NCI-H82 (cell line): ENCODE measurements at places on chromosomes 2 and 18.

GRCh38 chr2:105722726-105723297, 21.9 kb upstream of the NCK2 start:
- DNase-seq: no peak

DNA sequence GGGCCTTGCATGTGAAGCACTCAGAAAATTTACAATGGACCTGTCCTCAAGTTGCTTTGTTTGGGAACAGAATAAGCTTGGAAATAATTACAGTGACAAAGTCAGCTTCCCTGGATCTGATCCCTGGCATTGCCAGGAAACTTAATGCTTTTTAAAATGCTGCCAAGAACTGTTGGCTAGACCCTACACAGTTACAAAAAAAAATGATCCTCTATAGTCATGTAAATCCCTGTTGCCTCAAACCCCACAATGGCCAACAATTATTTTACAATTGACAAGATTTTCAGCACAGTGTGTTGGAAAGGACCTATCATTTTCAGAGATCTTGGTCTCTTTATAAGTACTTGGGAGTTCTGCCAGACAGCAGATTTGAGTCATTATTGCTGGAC, 470.4 kb upstream of the ACVR2A start:
- no peak for DNase-seq

DNA sequence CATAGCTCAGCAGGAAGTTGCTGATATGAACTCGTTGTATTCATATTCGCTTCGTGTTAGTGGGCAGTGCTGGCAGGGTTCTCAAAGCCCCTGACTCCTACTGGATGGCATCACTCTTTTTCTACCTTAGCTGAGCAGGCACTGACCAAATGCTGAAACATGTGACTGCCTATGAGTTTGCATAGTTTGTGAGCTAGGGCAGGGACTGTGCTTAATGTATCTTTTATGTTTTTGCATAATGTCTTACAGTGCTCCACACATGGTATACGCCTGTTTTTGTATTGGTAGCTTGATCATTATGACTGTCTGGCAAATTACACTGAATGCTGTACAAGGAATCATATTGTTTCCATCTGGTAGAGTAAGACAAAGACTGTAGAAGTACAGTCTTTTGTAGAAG, 305.3 kb downstream of the PARD3B start:
- DNase-seq: no peak

DNA sequence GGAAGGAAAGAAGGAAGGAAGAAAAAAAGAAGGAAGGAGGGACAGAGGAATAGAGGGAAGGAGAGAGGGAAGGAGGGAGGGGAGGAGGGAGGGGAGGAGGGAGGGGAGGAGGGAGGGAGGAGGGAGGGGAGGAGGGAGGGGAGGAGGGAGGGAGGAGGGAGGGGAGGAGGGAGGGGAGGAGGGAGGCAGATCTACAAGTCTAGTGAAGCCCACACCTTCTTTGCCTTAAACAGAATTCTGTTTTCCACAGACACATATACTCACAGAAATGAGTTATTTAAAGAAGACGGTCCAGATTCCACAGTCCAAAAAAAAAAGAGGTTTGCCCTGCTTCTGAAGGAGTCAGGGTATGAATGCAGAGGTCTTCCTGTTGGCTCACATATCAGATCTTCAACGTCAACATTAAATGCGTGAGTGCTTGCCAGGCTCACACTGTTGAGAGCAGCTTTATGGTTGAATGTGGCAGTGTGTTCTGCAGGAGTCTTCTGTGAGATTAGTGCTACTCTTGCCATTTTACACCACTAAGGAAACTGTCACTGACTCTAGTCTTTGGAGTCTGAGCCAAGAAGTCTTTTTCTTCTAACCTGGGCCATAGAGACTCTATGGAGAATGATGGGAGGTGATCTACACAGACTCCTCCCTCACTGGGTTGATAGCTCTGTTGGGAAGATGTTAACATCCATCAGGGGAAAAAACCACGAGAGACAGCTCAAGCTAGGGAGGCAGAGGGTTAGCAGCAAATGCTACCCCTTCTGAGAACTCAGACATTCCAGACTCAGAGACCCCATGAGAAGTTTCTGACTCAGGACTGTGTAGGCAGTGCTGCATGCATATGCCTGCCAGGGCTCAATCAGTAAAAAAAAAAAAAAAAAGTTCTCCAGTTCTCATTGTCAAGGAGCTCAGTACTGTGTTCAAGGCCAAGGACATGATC, 23.3 kb downstream of the PAX8 start:
- no peak for DNase-seq

DNA sequence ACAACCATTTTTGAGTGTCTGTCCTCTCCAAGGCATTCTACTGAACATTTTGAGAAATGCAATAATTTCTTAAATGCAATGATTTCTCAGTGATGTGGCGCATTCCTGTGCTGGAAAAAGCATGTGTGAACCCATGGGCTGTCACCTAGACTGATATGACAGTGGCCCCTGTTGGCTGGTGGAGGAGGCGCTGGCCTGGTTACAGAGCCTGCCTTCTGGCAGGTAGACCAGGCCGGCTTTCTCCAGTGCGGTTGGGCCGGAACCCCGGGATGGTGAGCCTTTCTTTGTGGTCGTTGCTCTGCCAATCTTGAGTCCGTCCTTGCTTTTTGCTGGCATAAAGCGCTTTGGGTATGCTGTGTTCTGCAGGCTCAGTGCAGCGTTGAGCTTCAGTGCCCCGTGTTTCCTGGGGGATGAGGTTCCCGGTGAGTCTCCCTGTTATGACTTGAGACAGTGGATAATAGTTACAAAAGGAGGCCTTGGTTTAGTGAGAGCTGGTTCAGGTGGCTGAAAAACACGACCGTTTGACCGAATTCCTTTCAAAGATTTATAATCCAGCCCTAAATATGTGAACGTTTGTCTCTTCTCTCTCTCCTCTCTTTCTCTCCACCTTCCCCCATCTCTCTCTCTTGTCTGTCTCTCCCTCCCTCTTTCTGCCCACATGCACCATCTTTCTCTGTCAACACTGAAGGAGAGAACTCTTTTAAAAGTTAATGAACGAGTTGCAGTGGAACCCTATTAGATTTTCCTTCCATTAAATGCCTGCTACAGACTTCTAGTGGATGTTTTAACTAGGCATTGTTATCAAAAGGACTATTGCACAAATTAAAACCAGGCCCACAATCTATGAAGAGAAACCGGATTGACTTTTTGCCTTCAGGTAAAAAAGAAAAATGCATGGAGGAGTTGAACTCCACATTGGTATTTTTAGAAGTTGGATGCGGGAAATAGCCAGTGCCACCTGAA, 34.0 kb downstream of the TSHZ1 start:
- peak; percentile 6 for DNase-seq

- DNase-seq: no peak
These were observed 9.8 kb downstream of the NR4A2 start for GRCh38 chr2:156322686-156323231.

DNA sequence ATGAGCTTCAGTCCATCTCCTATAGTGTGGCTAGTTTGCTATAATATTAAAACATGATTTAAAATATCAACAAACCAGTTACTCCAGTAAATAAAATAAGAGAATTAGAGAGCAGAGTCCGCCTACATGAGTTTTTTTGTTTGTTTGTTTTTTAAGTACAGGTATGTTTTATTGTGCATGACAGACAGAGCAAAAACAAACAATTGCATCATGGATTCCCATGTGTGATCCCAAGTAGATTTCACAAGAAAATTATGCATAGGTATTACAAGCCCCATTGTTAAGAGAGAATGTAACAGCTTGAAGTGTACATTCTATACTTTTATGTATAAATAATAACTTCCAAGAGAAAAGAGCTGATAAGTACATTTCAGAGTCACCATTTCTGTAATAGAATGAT, 21.0 kb downstream of the SULT1C3 start:
- no peak for DNase-seq

- no peak for DNase-seq
These were observed 452.3 kb upstream of the ID2 start for GRCh38 chr2:8229546-8229986.

GRCh38 chr2:220445429-220446105, 818.1 kb downstream of the SLC4A3 start:
- no peak for DNase-seq

DNA sequence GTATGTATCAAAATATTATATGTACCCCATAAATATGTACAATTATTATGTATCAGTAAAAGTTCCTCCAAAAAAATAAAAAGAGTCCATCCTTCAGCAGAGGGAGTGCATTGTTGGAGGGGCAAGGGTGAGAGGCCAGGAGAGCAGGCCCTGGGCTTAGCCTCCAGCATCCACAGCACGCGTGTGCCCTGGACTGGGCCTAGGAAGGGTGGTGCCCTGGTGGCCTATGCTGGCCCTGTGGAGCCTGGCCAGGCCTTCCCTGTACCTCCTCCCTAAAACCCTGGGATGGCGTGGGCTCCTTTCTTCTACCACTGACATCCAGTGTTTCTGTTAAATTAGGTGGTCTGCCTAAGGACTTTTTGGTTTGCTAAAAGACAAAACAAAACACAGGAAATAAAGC, 93.4 kb downstream of the SH3RF3 start:
- no peak for DNase-seq

DNA sequence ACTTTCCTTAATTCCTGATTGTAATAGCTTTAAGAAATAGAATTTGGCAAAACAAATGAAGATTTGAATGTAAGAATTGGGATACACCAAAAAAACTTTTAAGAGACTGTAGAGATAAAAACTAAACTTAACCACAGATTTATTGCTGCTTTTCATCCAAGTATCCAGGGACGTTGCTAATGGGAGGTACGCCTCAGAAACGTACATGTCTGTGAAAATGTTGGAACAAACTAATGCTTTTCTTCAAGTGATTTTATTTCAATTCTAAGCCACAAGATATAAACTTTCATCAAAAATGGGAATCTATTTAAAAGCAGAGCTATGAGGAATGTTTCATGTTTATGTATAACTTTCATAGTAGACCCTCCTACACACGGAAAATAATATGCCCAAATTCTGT, 66.3 kb downstream of the ARHGAP15 start:
- DNase-seq: no peak

DNA sequence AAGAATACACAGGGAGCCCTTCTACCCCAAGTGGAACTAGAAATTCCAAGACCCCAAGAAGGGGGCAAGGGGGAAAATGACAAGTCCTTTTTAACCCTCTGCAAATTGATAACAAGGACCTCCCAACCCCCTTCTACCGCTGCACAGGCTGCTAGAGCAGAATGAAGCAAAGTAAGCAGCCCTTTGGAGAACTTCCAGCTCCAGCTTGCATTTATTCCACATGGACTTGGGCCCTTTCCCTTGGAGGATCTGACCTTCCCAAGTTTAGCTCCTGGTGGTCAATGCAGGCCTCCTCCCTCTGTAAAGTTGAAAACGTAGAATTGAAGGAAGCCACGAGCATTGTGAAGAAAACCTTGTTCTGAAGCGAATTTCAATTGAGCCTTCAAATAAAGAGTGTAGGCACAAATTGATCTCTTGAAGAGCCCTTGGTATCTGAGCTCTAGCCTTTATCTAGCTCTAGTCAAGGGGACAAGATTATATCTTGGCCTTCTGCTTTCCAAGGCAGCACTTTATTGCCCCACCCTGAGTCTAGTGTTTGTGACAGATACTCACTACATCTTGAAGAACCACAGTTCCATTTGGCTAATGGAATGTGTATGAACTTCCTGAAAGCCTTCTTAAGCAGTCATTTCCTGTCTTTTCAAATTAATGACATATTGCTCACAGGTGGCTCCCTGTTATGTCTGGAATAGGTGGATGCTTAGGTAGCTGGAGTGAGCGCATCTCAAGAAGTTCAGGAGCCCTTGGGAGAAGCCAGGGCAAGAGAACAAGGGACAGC, 37.2 kb downstream of the SLC14A2 start:
- DNase-seq: no peak

- no peak for DNase-seq
These were observed 24.9 kb downstream of the OSBPL6 start for GRCh38 chr2:178219247-178219646.

GRCh38 chr2:207688597-207688996, 22.8 kb upstream of the CCNYL1 start:
- no peak for DNase-seq

DNA sequence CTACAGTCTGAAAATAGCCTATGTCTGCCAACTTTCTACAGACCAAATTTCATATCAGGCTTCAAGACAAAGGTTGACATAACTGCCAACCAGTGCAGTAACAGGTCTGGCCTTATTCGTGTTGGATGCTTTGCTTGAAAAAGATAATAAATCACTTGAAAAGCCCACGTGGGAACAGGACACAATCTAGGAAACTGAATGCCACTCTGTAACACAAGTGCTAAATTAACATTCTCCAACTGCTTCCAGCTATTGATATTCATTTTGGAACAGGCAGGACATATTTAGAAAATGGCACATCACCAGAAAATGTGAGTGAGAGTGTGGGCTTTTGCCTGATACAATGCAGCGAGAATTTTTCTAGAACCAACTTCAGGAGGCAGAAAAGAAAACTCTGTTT, 165.9 kb upstream of the CCDC150 start:
- no peak for DNase-seq

DNA sequence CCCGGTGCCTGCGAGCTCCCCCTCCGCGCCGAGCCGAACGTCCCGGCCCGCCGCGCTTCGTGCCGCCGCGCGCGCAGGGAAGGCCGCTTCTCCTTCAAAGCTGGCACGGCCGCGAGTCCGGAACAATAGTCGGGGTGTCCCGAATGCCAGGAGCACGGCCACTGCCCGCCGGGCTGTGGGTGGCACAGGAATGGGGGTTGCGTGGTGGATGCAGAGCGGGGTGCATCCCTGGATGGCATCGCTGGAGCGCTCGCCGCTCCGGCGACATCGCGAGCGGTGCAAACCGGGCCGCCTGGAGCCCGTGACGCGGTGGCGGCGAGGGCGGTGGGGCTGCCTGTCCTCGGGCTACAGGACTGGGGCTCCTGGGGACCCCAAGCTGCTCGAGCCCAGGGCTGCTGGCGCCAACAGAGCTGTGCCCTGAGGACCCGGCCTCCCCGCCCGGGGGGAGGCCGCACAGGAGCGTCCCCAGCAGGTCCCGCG, 1.1 kb upstream of the SATB2 start:
- DNase-seq: peak; percentile 70

DNA sequence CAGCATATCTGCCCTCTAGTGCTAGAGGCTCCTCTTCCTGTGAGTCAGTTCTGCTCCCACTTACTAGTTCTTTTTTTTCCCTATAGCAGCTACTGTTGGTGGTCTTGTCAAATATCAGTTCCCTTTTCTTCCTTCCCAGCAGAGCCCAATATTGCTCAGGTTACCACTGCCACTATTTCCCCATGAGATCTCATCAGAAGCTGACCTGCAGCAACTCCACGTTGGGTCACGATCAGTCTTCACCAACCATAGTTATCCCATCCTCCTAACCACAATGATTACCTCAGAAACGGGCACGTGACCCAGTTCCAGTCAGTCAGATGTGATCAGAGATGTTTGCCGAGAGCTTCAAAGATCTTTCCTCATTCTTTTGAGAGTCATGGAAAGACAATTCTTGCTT, 59.7 kb upstream of the CAPN13 start:
- DNase-seq: no peak

DNA sequence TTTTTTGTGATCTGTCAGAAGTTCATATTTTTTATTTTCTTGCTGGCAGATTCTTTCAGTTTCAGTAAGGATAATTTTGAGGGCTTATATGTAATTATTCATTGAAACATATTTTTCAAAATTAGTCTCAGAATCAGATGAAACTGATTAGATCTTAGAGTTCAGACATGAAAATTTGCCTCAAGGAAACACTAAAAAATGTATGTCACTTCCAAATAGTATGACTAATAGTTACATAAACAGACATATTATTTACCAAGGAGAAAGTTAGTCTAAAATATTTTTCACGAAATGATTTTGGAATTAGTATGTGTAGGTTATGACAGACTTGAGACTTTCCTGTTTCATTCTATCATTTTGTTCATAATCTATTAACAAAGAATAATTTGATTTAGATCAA, 628.6 kb downstream of the CCDC85A start:
- DNase-seq: no peak
